Ecto neural progenitor cell (in vitro differentiated cells): ENCODE measurements at places on chromosomes 16 and 17.

DNA sequence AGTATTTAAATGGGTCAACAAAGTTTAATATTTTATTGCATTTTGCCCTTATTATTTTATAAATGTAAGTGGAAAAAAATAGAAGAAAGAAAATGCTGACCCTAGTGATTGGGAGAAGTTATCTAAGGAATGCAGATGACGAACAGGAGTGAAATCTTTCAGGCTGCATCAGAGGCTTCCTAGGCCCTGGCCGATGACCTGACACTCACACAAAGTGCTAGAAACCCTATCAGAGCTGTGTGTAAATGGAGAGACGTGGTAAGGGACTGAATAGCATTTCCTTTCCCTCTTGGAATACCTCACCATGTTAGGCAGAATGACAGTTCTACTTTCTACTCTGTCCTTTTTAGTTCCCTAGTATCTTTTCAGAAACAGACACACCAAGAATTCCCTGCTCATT, 44.9 kb upstream of the CNEP1R1 start:
- DNase-seq: no peak

- no peak for DNase-seq
Measured at GRCh38 chr17:69179227-69179952, 37.7 kb upstream of the ABCA6 start.

- no peak for DNase-seq
Measured at GRCh38 chr17:33039874-33040273, 48.2 kb downstream of the SPACA3 start.

DNA sequence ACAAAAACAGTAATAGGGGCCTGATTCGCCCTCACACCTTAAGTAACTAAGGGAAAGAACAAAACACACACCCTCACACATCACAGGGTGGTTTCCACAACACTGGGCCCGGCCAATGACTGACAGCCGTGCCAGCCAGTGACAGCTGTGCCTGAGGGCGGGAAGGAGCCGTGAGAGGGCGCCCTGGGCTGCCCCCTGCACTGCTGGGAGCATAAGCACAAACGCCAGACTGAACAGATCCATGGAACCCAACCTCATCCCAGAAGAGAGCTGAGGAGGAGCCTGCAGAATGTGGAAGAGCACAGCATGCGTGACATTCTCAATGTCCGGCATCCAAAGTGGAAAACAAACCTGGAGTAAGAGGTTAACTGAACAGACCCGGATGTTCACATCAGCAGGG, 16.0 kb downstream of the CSNK1D start:
- no peak for DNase-seq

- DNase-seq: no peak
Measured at GRCh38 chr16:12406158-12406557, 397.5 kb downstream of the CPPED1 start.

GRCh38 chr17:60406887-60407286, 15.0 kb upstream of the USP32 start:
- DNase-seq: no peak

DNA sequence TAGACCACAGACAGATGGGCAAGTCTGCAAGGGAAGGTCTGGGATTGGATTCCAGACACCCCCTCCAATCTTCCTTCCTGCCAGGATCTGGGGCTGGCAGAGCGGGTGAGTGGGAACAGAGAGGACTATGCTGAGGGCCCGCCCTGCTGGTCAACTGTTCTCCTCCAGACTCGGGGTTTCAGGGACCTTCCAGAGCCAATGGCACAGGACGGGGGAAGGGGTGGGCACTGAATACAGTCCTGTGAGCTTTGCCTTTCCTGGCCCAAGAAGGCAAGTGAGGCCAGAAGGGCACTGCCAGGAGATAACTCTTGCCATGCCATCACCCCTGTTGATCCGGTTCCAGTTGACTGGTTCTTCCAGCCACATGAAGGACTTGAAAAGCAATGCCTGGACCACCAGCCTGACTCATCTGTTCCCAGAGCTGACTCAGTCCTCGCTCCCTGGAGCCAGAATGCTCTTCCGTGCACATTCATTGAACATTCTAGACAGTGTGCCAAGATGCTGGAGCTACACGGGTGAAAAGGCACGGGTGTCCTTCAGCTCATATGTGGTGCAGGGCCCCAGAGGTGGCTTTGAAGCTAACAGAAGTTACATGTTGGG, 533 bp upstream of the MEFV start:
- no peak for DNase-seq

GRCh38 chr17:72976971-72977770, 115.3 kb downstream of the SLC39A11 start:
- DNase-seq: no peak

GRCh38 chr17:1643293-1643998, 2.1 kb downstream of the SCARF1 start:
- DNase-seq: peak; percentile 85

DNA sequence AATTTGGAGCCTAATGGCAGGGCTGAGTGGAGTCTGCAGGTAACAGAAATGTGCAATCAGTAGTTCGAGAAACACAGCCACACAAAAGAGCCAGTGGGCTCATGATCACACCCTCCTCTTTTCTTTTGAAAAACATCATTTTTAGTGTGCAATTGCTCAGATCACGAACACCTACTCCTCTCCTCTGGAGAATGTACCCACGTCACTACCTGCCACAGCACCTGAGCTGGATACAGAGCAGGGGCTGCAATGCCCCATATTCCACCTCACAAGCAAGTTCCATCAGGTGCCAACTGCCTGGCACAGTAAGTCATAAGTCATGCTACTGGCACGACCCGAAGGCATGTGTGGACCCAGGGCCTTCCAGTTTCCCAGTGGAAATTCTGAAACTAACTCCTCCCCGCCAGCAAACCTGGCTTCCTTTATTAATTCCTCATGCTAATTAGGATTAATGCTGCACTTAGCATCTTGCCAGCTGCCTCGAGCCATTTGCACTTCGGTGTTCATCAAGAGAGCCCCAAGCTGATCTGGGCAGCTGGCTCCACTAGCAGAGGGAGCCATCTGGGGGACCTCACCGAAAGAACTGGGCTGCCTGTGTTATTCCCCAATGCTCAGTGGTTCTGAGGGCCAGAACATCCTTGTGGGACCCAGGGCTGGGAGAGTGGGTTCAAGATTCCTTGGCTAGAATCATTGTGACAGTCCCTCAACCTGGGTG, 2.4 kb downstream of the CACNG4 start:
- DNase-seq: no peak

- peak; percentile 57 for DNase-seq
Measured at GRCh38 chr17:58403311-58403710, 14.0 kb downstream of the RNF43 start.

- DNase-seq: no peak
Measured at GRCh38 chr16:8565498-8565897, 24.8 kb downstream of the TMEM114 start.

- no peak for DNase-seq
Measured at GRCh38 chr16:48444574-48444973, 59.4 kb upstream of the SIAH1 start.

GRCh38 chr17:61974115-61974514, 46.3 kb upstream of the INTS2 start:
- no peak for DNase-seq

DNA sequence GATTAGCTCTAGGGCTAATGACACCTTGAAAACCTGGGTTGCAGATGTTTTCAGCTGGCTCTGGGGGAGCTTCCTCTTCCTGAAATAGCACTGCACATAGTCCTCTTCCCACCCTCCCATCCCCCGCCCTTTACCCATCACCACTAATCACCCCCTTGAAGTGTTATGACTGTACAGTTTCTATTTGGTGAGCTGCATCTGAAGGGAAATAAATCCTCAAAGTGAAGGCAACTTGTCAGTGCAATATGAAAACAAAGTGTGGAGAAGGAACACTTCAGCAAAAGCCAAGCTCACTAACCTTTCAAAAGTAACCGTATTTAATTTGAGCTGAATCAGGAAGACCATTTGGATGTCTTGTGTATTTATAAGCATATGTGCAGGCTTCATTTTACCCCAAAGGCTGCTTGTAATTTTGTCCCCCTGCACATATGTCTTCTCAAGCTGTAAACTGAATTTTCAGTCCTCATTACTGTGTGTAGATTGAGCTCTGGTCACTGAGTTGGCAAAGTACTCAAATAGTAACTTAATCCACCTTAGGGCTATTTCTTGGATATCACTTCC, 44.1 kb upstream of the CA10 start:
- DNase-seq: no peak

DNA sequence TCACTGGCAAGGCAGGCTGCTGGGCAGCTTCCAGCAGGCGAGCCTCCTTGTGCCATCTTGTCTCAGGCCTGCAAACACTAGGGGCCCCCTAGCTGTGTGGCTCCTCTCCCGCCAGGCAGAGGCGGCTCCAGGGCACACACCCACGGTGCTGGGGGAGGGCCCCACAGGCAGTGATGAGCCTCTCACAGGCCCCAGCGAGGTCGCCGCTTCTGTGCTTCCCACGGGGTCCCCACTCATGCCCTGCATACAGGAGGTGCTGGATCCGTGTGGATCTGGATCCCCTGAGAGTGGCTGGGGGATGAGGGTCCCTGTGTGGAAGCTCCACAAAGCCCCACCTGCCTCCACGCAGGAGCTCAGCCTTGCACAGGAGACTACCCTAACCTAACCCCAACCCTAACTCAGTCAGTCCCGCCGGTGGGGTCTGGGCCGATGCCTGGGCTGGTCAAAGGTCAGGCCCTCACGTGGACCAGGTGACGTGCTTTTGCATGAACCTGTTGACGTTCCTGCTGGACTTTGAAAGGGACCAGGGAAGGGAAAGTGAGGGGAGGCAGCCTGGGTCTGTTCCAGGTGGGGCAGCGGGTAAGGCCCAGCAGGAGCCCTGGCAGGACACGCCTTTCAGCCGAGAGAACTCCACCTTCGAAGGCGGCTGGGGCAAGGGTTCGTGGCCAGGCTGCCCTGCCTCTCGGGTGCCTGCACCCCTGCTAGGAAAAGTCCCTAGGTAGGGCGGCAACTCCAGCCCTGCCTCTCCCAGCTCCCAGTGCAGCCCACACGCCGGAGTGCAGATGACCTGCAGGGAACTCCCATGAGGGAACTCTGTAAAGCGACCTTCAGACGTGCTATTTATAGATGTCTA, 5.2 kb downstream of the SECTM1 start:
- DNase-seq: no peak

DNA sequence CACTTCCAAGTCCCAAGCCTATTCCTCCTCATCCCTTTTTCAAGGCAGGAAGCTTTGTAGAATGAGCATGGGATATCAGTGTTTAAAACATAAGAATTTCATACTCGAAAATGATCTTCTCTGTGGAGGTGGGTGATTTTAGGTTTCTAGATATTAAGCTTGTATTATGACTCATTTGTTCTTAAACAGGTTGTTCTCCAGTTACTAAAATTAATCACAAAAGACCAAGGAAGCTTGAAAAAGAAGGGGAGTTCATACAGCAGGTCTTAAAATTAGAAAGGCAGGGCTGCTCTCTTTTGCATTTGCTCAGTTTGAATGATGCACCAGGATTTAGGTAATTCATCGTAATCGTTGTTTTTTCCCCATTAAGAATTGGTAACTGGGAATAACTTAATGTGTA, 208.7 kb downstream of the PRKCA start:
- no peak for DNase-seq

DNA sequence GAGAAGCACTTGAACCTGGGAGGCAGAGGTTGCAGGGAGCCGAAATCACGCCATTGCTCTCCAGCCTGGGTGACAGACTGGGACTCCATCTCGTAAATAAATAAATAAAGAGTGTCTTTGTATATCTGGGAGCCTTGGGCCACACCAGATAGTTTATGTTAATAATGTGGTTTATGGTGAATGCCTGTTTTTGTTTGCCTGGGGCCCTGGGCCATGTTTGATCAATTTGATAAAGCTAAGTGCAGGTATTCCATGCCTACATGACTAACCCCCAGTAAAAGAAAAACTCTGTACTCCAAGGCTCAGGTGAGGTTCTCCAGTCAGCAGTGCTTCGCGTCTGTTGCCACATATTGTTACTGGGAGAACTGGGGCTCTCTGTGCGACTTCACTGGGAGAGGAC, 15.1 kb downstream of the SCIMP start:
- DNase-seq: no peak

DNA sequence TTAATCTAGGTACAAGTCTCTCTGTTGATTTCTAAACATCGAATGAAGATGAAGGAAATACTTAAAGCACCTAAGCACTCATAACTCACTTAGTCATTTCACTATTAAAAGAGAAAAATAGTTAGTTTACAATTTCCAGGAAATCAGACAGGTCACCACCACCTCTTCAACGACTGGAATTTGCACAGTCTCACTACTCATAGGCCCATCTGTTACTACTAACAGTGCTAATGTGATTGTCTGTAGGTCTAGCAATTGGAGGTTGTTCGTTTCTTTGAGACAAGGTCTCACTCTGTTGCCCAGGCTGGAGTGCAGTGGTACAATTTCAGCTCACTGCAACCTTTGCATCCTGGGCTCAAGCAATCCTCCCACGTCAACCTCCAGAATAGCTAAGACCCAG, 444.6 kb downstream of the MAF start:
- no peak for DNase-seq

DNA sequence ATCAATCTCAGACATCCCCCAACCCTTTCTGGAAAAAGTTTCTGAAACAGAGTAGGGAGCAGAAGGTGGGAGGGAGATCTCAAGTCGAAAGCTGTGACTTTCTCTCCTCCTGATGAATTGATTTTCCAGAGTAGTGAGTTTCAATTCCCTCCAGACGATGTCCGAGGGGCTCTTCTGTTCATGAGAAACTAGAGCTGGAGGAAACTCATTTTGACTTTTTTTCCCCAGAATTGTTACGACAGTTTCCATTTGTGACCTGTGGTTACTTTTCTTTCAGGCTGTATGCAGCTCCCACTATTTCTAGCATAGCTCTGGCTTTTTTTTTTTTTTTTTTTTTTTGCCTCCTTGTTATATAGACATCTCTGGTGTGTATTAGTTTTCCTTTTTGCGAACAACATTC, 422.1 kb upstream of the SALL1 start:
- DNase-seq: no peak

DNA sequence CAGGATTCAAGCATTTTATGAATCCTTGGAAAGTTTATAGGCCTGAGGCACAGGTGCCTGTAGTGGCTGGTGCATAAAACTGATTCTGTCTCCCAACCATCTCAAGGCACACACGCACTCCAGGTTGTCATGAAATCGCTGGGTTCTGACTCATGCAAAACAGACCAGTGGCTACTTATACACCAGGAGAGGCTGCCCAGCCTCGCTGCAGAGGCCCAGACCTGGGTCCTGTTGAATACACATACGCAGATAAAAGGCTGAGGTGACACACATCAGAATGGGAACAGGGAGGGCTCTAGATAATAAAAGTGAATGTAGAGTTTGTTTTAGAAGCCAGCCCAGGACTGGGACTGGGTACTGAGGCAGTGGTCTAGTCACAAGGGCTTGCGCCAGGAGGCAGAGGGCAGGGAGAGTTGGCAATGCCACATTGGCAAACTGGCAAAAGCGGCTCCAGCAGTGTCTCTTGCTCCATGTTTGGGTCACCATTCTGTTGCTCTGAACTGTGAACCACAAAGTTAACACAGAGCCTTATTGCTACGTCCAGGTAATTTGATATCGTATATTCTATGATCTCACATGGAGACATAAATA, 13.6 kb downstream of the OR1D5 start:
- DNase-seq: peak; percentile 45

DNA sequence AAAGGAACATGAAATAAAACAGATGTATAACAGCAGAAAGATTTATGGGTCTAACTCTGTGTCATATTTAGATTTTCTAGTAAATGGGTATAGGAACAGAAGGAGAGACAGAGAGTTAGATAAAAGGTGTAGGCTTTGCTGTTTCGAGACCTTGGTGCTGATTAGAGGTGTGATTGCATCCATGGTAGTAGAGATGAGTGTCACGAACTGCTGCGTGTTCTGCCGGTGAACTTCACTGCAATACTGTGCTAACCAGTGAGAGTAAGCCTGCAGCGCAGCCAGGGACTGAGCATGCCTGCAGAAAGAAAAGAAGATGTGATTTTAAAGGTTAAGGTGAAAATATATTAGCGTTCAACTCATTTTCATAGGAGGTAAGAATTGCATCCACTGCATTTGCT, 53.7 kb upstream of the GSG1L start:
- no peak for DNase-seq

GRCh38 chr17:79087428-79088143, 13.0 kb downstream of the ENGASE start:
- peak; percentile 91 for DNase-seq
